ENCODE measurements at places on chromosomes 5 and 9.
A peak's percentile ranks its signal among the peaks of the same experiment; 100 is the strongest.

- no peak for DNase-seq
These were observed 195.0 kb upstream of the TBC1D2 start for GRCh38 chr9:98450496-98450895.

GRCh38 chr9:136546697-136547501 lies 1.1 kb upstream of the NOTCH1 start:
- peak; percentile 69 for DNase-seq

- no peak for DNase-seq
These were observed 24.4 kb downstream of the SLC6A7 start for GRCh38 chr5:150214289-150214688.

DNA sequence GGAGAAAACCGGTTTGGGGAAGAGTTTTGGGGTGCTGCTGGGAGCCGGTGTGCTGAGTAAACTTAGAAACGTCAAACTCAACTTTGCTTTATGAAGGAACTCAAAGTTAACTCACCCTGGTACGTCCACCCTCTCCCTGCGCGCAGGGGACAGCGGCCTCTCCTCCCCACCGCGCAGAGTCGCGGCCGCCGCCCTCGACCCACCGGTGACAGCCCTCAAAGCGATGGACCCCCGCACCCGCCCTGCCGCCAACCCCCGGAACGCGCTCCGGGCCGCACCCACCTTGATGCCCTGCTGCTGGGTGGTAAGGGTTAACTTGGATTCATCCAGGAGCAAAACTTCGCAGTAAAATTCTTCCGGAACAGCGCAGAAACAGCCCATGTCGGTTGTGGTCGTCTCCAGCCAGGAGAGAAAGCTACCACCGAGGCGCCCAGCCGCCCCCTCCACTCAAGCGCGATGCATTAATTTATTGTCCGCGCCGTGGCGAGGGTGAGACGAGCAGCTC lies 366 bp downstream of the EPB41L4A start:
- DNase-seq: peak; percentile 3

DNA sequence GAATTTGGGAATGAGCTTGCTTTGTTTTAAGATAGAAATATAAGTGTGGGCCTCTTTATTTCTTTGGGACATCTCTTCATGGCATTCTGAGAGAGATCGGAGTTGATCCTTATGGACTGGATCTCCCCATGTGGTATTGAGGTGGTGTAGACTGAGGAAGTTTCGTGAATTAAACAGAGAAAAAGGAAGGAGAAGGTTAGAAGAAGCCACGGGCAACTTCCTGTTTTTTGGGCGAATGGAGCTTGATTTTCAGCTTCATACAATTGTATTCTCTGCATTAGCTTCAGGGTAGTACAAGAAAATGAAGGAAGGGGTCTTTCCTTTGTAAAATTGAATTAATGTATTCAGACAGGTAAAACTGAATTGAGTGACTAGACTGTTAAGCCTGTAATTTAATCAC lies 70.5 kb upstream of the HMHB1 start:
- no peak for DNase-seq

Data from activated CD4-positive, alpha-beta T cell treated with anti-CD3 and anti-CD28 coated beads, Interleukin-2, amount 50 U/mL, for 48 hours (primary cell).